Ascending aorta (tissue), 2 donors: ENCODE measurements at places on chromosomes 2 and 18.

- no peak for DNase-seq
Measured at GRCh38 chr2:126664234-126664633, 8.3 kb downstream of the GYPC start.

DNA sequence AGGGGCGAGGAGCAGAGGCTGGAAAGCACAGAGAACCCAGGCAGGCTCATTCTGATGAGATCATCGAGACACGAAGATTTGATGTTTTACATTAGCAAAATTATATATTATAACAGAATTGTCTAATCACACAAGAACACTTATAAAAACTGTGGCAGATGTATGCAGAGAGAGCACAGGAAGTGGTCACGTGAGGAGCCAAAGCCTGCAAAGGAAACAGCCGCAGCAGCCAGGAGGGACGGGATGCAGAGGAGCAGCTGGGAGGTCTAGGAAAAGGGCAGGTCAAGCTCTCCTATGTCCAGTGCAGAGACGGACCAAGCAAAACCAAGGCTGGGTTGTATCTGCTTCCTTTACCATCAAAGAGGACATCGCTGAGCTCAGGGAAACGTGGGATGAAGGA is 355.1 kb upstream of the MYT1L start:
- no peak for DNase-seq

DNA sequence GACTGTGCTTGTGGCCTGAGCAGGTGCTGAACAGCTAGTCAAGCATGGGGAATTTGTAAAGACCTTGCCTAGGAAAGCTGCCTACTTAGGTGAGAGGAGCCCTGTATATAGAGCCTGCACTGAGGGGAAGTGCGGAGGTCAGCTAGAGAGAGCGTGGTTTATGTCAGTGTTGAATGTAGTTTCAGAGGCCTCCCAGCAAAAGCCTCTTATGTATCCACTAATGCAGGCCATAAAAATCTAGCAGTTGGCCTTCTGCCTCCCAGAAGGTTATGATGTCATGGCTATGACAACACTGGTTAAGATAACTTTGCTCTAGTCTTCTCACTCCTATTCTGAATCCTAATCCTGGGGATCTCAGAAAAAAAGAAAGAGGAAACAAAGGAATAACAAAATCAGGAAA is 88.9 kb downstream of the ASXL3 start:
- no peak for DNase-seq

GRCh38 chr2:19630921-19631320 is 270.9 kb downstream of the TTC32 start:
- DNase-seq = no peak

GRCh38 chr2:129237966-129238725 is 741.3 kb upstream of the RAB6C start:
- DNase-seq = no peak

- no peak for DNase-seq
Measured at GRCh38 chr2:176488431-176488830, 219.2 kb downstream of the MTX2 start.

DNA sequence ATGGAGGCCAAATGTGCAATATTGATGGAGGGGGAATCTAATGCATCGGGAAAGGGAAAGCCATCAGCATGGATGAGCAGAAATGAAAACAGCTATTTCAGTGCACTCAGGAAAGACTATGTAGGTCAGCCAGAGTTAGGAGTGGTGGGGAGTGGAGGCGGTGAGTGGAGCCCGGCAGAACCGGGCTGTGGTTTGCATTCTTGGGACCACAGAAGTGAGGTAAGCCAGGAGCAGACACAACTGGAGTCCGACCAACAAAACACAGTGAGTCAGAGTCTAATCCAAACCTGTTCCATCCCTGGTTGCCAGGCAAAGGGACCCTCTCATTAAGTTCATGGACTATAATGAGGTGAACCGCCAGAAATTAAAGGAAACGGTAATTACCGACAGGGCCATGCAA is 61.1 kb upstream of the RAB12 start:
- no peak for DNase-seq

DNA sequence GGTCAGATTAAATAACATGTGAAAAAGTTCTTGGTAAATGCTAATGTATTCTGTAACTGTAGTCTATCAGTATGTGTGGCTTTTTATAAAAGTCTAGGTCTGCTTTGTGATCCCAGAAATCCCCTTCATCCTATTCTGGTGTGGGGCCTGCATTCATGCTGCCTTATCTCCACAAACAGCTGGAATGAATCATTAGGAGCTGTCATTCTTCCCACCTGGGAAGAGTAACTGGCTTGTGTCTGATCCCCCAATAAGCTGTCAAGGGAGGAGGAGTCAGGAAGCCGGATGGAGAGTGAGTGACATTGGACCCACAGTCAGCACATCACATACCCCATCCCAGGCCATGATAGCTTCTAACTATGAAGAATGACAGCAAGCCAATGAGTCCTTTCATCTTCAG is 81.1 kb upstream of the EPHA4 start:
- no peak for DNase-seq

DNA sequence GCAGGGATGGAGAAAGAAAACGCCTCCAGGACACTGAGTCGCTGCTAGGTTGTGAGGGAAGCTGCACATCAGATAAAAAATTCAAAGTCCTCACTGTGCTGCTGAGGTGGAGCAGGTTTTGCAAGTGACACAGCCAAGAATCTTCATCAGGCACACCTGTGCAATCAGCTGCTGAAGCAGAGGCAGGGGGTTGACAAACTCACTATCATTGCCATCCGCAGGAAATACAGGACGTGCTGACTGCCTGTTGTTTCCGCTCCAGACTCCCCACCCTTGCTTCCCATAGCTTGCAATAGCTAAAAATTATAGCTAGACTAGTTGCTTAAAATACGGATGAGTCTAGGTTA is 147.8 kb upstream of the FHL2 start:
- DNase-seq = no peak

- DNase-seq = no peak
Measured at GRCh38 chr2:16774091-16774490, 108.5 kb upstream of the CYRIA start.

DNA sequence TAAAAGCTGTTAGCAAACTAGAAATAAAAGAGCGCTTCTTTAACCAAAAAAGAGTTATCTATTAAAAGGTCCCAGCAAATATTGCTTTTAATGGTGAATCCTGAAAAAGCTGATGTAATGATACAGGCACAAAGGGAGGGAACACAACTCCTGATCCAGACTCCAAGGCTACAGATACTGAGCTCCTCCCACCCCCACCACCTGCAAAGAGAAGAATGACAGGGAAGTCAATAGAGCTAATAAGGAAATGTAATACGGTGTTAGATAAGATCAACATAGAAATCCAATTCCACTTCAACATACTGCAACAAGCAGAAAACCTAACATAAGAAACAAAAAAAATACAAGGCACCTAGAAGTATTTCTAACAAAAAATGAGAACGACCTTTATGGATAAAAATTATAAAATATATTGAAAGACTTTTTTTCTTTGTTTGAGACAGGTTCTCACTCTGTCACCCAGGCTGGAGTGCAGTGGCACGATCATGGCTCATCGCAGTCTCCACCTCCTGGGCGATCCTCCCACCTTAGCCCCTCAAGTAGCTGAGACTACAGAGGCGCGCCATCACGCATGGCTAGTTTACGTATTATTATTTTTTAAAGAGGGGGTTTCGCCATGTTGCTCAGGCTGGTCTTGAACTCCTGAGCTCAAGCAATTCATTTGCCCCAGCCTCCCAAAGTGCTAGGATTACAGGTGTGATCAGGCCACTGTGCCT is 192.2 kb downstream of the HDAC4 start:
- DNase-seq = no peak

DNA sequence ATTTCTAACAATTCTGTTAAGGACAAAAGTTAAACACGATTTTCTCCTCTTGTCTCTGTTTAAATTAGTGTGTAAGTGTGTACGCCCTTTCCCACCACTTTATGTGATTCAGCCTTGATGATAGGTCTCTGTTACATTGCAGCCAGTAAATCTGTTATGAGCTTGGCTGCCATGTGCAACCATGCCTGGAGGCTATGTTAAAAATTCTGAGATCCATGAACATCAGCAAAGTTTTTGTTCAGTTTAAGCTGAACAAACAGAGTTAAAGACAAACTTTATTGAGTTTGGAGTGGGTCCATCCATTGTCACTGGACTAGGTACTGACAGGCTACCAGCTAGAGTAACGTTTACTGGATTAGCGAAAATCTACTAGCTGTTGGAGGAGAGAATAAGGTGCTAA is 110.4 kb downstream of the NCKAP5 start:
- no peak for DNase-seq

- no peak for DNase-seq
Measured at GRCh38 chr2:144431392-144431783, 88.5 kb downstream of the ZEB2 start.

DNA sequence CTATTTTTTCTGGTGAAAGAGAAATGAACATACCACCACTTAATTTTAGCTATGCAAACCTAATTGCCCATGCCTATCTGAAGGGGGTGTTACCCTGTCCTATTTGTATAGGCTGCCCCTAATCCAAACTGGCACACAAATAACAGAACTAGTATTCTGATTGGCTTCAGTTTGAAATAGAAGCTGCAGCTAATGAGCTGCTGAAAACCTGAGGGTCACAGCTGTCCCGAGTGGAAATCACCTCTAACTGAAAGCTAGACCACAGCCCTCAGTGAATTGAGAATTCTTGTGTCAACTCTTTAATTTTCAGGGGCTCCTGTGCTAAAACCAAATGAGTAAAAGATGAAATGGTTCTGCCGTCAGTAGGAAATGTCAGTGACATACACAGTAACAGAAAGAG is 28.7 kb downstream of the CCDC141 start:
- no peak for DNase-seq

- DNase-seq = no peak
Measured at GRCh38 chr18:62102221-62102620, 84.6 kb downstream of the PIGN start.

DNA sequence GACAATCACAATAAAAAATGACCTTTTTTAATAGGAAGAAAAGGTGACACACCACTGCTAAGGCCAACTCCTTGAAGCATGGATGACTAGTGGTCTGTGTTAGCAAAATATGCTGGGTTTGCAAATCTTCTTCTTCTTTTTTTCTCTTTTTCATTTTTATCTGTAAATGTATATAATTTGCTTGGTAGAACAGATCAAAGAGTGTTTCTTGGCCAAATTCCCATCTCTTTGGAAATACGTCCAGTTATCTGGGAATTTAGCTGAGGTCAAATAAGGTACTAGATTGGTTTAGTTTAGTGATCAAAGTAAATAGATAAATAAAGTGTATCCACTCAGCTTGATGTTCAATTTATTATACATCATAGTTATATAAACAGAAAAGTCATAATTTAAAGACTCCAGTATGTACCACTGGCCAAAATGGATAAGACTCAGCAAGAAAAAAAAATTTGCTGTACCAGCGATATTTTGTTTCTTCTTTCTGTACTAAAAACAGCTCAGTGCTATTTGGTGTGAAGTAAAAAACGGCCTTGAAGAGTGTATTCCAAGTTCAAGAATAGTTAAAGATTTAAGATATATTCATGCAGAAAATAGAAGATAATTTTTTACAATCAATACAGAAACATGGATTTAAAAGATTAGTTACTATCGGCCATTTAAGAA is 738.6 kb upstream of the PIK3C3 start:
- DNase-seq = no peak

GRCh38 chr2:98501876-98502275 is 57.2 kb downstream of the INPP4A start:
- DNase-seq = no peak

DNA sequence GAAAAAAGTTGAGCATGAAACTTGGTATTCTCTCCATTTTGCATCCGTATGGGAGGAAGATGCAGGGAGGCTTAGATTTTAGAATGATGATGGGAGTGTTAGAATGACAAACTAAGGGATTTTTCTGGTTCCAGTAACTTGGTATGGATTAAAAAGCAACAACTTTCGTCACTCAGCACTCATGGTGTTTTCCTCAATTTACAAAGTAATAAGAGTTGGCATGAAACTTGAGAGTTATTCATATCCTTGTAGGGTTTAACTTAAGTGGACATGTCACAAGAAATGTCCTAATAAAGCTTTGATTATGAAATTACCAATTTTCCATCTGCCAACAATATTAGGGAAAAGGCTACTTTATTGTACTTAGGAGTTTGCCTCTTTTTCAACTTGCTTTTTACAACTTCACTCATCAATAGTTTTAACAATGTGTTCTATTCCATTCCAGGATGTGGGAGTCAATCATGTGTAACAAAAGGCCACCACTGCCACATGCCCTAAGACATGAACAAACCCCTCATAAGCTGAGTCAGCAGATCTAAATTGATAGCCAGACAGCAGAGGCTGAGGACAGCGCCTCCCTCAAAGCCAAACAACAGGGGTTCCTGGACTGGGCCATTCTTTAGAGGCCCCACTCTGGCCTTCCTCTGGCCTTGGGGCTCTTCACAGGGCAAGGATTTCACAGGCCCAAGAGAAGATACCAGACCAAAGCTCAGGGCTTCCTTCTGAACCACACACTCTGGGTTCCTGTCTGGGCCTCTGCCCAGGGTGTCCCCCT is 265.8 kb downstream of the TNS1 start:
- DNase-seq = no peak

GRCh38 chr2:62459106-62459505 is 46.9 kb downstream of the TMEM17 start:
- DNase-seq = no peak

DNA sequence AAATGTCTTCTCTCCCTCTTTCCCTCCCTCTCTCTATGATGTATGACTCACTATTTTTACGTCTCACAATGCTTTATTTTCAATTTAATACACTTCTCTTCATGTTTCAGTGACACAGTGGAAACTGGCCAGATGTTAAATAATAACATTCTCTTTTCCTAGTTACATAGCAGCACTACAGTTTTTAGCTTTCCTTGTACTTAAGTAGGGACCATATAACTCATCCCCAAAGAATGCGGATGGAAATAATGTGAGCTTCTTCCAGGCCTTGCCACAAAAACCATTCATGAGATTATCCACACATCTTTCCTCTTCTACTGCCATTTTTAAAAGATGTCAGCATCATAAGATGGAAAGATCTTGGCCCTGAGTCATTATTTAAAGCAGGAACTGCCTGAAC is 789.4 kb downstream of the LRP1B start:
- DNase-seq = no peak

- no peak for DNase-seq
Measured at GRCh38 chr2:71277536-71278103, 50.7 kb upstream of the PAIP2B start.

DNA sequence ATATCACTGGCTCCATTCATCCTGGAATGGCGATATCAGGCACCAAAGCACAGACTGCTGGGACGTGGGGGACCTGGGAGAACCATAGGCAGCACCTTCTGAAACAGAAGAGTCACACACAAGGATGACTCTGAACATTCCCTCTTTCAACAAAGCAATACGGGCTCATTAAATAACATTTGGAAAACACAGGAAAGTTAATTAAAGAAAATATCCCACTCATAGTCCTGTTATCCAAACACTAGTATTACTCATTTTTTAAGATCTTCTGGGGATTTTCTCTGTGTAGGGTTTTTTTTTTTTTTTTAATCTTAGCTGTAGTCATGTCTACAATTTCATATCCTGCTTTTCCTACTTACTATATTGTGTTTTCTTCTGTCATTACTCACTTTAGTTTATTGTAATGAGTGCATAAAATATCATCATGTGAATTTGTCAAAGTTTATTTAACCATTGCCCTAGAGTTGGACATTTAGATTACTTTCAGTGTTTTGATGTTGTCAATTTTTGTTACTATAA is 70.0 kb upstream of the SP3 start:
- no peak for DNase-seq

GRCh38 chr18:24071029-24071428 is 56.5 kb downstream of the TTC39C start:
- no peak for DNase-seq

GRCh38 chr2:103875531-103875930 is 978.4 kb upstream of the POU3F3 start:
- DNase-seq = no peak

- no peak for DNase-seq
Measured at GRCh38 chr18:50218432-50219197, 23.7 kb upstream of the MYO5B start.
